ENCODE measurements at places on chromosomes 2 and 18.

DNA sequence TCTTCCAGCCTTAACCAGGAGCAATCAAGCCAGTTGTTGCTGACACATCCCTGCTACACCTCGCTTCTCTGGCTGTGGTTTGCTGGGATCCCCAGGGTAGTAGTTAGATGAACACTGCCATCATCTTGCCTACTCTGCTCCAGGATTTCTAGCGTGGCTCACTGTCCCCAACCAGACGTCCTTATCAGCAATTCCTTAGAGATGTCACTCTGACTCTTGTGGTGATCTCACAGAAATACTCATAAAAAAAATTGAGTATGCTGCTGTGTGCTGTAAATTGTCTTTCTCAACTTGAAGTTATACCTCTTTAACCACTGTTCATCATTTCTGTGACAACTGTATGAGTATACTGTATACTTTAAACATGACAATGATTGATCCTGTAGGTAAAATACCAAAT is 63.2 kb downstream of the PLCL1 start:
- DNase-seq, result no peak

- DNase-seq, result peak; percentile 88
These were observed 13.0 kb upstream of the RALB start for GRCh38 chr2:120239488-120240287.

GRCh38 chr2:229733611-229734245 is 19.4 kb upstream of the DNER start:
- no peak for DNase-seq

- no peak for DNase-seq
These were observed 35.8 kb downstream of the FAM178B start for GRCh38 chr2:96950381-96951124.

DNA sequence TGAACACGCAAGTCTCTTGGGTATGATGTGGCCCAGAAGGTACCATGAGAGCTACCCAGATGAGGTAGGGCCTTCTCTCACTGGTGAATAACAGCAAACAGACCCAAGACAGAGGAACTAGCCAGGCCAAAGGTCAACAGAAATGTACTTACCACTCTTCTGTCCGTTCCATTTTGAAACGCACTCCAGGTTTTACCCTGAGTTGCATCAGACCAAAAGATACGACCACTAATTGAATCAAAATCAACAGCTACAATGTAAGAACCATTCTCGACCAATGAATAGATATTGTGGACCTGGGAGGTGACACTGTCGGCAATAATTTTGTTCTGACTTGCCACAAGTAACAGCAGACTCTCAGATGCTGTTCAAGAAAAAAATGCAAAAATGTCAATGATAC is 124.4 kb downstream of the LRP2 start:
- no peak for DNase-seq

DNA sequence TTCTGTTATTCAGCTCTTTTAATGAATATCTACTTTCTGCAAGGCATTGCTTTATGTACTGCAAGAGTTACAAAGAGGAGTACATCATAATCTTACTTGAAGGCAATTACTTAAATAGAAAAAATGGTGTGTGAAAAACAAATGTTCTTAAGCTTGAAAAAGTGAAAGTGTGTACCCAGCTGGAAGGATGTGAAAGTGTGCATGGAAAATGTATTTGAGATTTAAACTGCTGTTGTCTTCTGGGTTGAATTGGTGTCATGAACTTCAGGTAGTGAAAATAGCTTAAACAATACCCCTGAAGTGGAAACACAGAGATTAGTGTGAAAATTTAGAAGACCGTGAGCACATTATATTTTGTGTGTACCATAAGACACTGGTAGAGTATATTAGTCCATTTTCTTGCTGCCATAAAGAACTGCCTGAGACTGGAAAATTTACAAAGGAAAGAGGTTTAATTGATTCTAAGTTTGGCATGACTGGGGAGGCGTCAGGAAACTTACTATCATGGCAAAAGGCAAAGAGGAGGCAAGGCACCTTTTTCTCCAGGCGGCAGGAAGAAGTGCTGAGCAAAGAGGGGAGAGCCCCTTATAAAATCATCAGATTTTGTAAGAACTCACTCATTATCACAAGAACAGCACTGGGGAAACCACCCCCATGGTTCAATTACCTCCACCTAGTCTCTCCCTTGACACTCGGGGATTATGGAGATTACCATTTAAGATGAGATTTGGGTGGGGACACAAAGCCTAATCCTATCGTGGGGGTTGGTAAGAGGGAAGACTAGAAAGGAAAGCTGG is 38.8 kb downstream of the SCN2A start:
- DNase-seq, result no peak

- no peak for DNase-seq
These were observed 154.1 kb upstream of the REV1 start for GRCh38 chr2:99643787-99644418.

- DNase-seq, result peak; percentile 0
These were observed 202.4 kb downstream of the ARL6IP6 start for GRCh38 chr2:152920846-152921245.

GRCh38 chr2:46826569-46827245 is 88.9 kb downstream of the MCFD2 start:
- no peak for DNase-seq

- peak; percentile 66 for DNase-seq
These were observed 273.5 kb downstream of the RNF144A start for GRCh38 chr2:7190587-7191324.

GRCh38 chr18:28065793-28066186 is 111.1 kb downstream of the CDH2 start:
- no peak for DNase-seq

- no peak for DNase-seq
These were observed 43.9 kb upstream of the FHL2 start for GRCh38 chr2:105442721-105443120.

DNA sequence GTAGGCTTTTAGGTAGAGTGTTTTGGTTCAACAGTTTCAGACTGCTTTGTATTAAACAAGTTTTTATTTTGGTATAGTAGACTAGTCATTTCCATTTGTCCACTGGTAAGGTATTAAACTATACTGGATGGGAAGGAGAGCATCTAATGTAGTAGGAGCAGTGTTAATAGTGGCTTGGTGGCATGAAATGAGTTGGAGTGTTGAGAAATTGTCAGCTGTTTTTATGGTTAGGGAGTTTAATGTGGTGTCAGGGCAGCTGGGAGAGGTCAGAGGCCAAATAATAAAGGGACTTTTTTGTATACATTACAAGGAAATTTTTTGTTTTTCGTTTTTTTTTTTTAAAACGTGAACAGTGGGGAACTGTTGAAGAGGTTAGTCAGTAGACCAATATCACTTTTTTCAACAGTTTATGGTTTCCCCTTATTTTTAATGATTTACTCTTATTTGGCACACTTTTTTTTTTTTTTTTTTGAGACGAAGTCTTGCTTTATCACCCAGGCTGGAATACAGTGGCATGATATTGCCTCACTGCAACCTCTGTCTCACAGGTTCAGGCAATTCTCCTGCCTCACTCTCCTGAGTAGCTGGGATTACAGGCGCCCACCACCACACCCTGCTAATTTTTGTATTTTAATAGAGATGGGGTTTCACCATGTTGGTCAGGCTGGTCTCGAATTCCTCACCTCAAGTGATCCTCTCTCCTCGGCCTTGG is 21.2 kb downstream of the ACTR3 start:
- no peak for DNase-seq

DNA sequence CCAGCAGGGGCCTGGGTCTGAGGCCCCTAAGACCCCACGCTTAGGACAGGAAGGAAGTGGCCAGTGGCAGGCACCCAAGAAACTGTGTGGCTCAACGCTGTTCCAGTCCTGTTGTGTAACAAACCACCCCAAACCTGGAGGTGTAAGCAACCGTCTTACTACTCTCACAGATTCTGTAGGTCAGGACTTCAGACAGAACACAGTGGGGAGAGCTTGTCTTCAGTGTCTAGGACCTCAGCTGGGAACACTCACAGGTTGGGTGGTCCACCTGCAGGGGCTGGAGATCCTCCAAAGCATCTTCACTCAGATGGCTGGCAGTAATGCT is 123.0 kb downstream of the KLHL29 start:
- DNase-seq, result no peak

GRCh38 chr18:24234330-24234729 is 95.5 kb downstream of the CABYR start:
- DNase-seq, result peak; percentile 37

GRCh38 chr2:201465524-201465971 is 14.0 kb downstream of the STRADB start:
- DNase-seq, result peak; percentile 16

DNA sequence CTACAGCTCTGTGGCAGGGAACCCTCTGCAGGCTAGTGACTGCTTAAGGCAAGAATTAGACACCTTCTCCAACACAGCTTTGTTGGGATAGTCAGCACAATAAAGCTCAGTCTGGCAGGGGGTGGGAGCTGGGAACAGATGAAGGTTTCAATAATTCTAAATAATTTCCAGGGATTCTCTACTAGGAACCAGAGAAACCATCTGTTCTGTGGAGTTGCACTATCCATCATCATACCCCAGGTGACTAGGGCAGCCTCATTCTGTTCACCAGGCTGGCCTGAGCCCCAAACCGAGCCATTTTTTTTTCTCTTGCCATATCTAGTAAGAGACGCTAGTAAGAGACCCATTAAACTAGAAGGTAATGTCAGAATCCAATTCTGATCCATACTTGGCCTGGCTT is 35.8 kb upstream of the CYP26B1 start:
- no peak for DNase-seq

- DNase-seq, result no peak
These were observed at the start of gene C1QL2 for GRCh38 chr2:119158563-119159347. C1QL2 (minus strand) TSS chr2:119158751; CDS start chr2:119158269, 482 bp downstream.

- no peak for DNase-seq
These were observed 380.6 kb upstream of the REG3G start for GRCh38 chr2:78644854-78645253.

DNA sequence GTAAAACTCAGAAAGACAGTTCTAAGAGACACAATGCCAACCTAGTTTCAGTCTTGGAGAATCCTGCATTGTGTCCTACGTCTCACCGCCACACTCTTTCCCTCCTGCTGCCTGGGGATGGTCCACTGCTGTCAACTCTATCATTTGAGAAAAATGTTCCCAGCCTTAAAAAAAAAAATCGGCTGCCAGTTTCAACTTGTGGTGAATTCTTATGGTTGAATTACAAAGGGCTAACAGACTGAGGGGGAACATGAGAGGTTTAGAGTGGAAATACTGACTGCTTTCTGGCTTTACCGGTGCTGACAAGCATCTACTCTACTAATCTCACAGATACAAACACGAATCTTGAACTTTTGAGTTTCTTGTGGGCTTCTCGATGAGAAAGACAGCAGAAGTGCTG is 74.0 kb downstream of the NAB1 start:
- no peak for DNase-seq

DNA sequence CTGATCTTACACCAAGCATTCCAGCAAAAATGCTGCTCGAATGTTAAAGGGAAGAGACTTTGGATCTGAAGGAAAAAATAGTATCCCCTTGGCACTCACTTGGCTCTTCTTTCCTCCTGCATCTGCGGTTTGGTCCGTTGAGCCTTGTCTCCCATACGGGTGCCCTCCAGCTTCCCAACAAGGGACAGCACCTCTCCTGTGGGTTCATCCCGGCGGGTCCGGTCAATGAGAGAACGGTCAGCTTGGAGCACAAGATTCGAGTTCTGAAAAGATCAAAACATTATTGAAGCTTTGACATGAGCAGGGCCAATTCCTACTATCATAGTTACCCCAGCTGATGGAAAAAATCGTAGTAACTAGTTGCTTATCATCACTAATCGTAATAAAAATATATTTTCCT is 740 bp downstream of the SNRNP200 start:
- DNase-seq, result no peak

- DNase-seq, result no peak
These were observed 334.0 kb upstream of the FSIP2 start for GRCh38 chr2:185404578-185404977.

GRCh38 chr2:175036582-175037018 is 31.4 kb upstream of the CHN1 start:
- DNase-seq, result peak; percentile 9

DNA sequence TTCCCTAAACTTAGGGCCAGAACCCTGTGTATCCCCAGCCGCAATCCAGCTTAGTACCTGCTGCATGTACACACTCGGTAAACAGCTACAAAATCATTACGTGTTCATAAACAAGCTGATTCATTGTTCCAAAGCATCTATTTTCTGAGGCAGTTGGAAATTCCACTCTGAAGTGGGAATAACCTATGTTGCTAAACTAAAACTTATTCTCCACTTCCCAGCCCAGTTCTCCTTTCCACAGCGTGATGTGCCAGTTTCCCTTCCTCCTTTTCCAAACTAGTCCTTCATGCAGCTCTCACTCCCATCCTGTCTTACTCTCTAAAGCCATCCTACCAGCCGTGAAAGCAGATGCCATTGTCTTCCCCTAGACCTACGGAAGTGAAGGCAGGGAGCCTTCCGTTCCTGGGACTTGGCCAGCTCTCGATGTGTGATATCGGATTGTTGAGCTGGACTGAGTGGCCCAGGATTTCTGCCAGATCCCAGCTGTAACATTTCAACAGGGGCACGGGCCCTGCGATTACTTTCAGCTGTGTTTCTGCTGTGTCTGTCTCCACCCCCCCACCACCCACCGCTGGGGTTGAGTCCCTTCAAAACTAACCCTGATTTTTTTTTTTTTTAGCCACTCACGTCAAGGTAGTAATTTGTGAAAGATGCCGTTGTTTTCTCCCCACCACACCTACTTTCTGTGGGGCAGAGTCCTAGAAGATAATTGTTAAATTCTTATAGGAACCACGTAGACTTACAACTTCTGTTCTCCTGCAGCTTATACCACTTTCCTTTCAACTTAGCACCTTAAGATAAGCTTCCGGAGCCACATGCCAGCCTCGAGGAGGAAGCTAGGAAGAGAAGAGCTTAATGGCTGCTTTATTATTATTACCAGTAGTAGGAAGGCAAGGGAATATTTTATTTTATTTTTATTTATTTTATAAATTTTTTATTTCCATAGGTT is 100.9 kb downstream of the CRIM1 start:
- DNase-seq, result peak; percentile 87

DNA sequence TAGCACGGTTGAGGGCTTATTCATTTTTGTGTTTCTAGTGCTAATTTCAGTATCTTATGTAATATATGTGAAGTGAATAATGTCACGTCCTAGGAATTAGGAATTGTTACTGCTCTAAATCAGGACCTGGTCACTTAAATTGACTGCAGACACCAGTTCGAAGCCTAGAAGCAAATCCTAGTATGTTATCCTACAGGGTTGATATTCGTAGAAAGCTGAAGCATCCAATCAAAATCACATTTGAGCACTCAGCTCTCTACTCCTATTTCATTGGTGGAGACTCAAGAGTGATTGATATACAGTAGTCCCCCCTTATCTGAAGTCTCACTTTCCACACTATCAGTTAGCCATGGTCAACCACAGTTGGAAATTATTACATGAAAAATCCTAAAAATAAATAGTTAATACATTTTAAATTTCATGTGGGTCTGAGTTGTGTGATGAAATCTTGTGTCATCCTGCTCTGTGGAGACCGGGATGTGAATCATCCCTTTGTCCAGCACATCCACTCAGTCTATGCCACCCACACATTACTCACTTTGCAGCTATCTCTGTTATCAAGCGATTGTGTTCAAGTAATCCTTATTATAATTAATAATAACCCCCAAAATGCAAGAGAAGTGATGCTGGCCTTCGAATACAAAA is 35.2 kb upstream of the SCN9A start:
- DNase-seq, result peak; percentile 95

GRCh38 chr2:158505448-158505934 is 48.7 kb downstream of the PKP4 start:
- DNase-seq, result no peak

GRCh38 chr2:38037325-38037724 is 38.6 kb downstream of the CYP1B1 start:
- peak; percentile 41 for DNase-seq

- no peak for DNase-seq
These were observed 6.8 kb upstream of the CFLAR start for GRCh38 chr2:201109186-201109585.

- no peak for DNase-seq
These were observed 7.5 kb downstream of the SGPP2 start for GRCh38 chr2:222431869-222432268.
